ENCODE measurements at places on chromosomes 6 and 20. TPM values are rescaled to one million over a fixed set of nuclear protein-coding genes. Genes with fewer than 3 reads are reported as not detected.

DNA sequence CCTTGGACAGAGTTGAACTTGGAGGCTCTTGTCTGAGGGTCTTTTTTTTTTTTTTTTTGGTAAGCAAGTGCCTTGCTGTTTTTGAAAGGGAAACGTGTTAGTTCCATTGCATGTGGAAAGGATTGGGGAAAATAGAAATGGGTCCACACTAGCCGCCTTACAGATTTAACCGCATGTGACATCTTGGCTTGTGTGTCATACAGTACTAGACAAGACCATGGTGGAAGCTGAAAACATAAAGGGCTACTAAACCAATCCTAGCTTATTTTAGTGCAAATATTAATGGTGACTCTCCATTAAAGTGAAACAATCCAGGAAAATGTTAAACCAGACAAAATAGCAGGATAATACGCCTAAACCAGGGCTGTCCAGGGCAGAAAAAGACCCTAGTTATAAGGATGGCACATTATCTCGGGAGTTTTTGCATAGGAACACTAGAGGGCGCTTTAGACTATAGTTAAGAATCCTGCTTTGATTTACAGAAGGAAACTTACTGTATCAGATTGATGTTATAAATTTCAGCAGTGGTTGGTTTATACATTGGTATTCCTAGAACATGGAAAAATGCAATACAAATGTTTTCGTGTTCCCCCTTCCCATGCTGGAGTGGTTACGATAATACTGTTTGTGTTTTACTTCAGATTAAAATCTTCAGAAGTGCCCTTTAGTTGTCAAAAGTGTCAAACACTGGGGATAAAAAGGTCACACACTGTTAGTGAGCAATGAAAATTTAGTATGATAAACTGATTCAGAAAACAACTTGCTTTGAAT, 59.8 kb upstream of the DEK start:
- peak; percentile 42 for DNase-seq

DNA sequence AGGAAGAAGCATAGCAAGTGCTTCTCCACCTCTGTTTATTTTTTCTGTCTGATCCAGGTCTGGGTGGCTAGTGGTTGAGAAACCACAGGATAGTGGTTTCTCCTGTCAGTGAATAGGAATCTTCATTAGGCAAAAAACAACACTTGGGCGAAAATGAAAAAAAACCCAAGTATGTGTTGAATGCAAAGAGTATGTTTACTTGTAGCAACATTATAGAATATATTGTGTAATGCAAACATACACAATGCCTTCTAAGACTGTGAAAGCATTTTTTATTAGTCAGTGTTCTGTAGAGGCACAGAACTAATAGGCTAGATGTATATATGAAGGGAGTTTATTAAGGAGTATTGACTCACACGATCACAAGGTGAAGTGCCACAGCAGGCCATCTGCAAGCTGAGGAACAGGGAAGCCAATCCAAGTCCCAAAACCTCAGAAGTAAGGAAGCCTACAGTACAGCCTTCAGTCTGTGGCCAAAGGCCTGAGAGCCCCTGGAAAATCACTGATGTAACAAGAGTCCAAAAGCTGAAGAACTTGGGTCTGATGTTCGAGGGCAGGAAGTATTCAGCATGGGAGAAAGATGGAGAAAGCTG, 111.1 kb downstream of the UST start:
- peak; percentile 82 for DNase-seq

DNA sequence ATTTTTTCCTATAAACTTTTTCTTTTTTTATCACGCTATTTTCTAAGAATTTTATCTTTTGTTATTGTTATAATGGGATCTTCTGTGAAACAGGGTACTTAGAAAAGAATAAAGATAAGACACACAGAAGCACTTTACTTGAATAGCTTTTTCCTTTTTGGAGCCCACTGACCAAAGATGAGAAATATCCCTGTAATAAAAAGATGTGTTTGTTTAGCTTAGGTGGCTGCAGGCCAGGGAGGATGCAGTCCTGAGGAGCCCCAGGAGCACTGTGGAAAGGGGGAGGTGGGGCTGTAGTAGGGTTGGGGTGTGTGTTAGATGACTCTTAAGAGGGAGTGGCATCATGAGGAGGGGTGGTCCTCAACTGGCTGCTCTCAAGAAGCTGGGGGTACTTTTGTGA, 128.6 kb downstream of the ARID1B start:
- DNase-seq: no peak

DNA sequence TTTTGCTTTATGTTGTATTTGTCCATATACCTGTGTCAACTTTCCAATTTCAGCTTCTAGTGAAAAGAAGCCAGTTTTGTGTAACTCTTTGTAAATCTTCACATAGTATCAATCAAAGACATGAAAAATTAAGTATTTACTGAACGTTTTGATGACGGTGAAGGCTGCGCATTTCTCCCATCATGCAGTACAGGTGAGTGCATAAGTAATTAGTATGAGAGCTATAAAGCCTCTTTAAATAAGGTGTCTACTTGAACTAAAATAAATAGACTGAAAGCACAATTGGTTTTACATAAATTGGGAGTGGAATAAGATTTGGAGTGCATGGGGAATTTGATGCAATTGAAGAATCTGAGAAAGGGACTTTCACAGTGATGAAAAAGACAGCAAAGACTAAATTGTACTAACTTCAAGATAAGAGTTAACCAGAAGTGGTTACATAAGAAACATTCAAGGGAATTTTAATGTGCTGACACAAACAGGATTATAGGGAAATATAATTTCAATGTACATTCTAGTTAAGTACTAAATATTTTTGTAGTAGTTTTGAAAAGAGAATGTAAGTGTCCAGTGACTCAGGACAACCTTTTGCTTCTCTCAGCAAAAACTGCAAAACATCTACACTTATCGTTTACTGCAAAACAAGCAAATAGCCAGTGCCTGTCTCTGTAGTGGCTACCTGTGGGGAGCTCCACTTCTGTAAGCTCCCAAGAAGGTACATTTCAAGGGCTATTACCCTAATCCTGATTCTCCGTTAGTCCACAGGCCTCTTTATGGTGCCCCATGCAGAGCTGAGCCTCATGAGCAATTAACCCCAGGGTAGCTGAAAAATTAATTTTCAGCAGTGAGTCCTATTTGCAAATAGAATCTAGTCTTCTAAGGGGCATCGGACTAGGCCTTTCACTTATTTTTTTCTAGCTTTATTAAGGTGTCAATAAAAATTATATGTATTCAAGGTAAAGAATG, 13.0 kb downstream of the TENT5A start:
- no peak for DNase-seq

- DNase-seq: peak; percentile 91
Measured at GRCh38 chr6:90219209-90219985, 77.2 kb downstream of the BACH2 start.

DNA sequence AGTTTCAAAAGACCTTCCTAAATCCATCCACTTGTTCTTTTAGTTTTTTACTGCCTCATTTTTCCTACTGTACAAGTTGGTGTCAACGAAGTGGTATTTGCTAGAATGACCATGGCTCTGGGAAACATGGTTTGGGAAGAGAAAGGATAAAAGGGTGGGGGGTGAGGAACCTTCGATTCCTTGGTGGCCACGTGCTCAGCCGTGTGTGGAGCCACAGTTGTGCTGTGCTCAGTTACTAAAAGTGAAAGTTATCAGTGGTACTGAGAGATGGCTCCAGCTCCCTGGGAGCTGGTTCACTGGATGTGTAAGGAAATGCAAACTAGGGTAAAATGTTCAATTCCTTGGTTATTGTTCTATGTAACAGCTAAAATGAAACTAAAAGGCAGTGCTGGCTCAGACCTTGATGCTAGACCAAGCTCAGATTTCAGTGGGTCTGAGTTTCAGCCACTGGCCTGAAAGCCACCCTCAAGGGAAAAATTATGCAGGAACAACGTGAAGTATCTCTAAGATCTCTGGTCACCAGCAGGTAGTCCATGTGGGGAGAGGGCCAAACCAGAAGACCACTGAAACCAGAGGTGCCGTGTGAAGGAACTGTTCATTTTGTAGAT, 7.4 kb upstream of the SLC22A2 start:
- DNase-seq: peak; percentile 49

- DNase-seq: peak; percentile 79
Measured at GRCh38 chr6:56868687-56869086, 86.2 kb upstream of the BEND6 start.

DNA sequence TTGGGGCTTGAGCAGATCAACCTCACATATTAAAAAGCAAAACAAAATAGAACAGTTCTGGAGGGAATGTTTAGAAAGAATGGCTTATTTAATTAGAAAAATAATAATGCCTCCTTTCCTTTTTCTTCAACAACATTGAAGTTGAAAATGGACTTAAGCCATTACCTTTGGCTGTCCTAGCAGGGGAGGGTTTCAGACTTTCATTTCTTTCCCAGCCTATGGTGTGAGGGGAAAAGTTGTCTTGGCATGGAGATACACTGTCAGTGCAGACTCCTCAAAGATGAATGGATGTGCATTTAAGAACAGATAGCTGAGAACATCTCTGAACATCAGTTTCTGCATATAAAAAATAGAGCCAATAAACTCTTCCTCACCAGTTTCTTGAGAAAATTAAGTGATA, 169.5 kb downstream of the PAX1 start:
- no peak for DNase-seq

DNA sequence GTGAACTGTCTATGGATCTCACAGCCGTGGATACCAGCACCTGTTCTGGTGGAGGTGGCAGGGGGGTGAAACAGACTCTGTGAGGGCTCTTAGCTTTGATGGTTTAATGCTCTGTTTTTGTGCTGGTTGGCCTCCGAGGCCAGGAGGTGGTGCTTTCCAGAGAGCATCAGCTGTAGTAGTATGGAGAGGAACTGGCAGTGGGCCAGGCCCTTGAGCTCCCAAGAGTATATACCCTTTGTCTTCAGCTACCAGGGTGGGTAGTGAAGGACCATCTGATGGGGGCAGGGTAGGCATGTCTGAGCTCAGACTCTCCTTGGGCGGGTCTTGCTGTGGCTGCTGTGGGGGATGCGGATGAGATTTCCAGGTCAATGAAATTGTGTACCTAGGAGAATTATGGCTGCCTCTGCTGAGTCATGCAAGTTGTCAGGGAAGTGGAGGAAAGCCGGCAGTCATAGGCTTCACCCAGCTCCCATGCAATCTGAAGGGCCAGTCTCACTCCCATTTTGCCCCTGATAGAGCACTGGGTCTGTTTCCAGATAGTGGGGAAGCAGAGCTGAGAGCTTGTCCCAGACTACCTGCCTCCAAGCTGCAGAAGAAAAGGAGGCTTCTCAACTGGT, 102.7 kb upstream of the AHI1 start:
- DNase-seq: no peak

DNA sequence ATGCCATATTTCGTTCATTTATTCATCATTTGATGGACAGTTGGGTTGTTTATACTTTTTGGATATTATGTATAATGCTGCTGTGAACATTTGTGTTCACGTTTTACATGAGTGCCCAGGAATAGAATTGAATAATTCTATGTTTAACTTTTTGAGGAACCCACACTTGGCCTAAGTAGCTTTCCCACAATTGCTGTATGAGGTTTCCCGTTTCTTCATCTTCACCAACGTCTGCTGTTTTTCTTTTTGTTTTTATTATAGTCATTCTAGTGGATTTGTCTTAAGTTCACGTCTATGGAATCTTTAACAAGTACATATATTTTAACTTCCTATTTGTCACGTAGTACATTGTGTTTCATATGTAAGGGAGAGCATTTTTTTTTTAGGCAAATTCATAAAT, 110.3 kb downstream of the JARID2 start:
- DNase-seq: no peak

DNA sequence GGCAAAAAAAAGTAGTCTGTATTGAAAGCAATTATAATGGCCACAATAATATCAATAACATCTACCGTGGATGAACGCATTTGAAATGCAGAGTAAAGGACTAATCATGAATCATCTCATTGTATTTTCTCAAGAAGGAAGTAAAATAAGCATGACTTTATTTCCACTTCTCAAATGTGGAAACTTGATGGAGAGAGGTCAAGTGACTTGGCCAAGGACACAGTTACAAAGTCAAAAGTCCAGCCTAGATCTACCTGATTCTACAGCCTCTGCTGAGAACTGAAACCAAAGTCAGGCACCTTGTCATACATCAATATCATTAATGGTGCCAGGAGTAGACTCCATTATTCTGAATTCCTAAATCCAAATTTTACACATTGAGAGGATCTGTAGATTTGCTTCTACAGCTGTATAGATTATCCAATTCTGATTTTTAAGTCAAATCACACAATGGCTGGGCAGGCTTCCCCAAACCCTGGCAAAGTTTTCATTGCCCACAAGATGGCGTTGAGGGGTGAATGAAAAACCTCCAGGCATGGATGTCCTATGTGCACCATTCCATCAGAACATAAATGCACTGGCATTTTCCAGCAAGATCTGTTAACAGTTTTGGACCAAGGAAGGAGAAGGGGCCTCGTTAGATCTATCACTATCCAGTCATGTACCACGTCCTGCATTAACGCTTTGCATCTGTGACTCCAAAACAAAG, 423.1 kb downstream of the MAFB start:
- peak; percentile 66 for DNase-seq

DNA sequence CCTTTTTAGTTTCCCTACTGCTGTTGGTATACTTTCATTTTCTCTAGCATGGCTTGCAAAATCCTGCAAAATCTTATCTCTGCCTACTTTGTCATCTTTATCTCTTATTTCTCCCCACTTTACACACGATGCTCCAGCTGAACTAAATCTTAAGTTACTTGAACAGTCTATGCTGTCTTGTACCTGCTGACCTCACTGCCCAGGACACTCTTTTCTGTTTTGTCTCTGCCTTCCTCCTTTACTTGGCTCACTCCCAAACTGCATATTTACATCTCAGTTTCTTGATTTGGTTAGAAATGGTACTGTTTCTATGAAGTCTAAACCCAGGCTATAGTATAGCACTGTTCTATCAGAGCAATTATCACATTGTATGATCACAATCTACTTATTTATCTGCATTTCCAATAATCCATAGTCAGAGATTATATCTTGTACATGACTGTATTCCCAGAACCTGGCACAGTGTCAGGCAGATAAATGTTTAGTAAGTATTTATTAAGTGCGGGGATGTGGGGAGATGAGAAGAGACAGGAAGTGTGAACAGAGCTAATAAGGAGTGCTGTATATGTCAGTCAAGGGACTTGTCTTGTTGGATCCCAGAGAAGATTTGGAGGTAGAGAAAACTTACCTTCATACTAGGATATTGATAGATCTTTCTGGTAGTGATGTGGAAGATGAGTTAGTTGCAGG, 57.6 kb downstream of the ADGRG6 start:
- DNase-seq: no peak

- no peak for DNase-seq
Measured at GRCh38 chr6:11270030-11271027, 37.9 kb upstream of the NEDD9 start.

DNA sequence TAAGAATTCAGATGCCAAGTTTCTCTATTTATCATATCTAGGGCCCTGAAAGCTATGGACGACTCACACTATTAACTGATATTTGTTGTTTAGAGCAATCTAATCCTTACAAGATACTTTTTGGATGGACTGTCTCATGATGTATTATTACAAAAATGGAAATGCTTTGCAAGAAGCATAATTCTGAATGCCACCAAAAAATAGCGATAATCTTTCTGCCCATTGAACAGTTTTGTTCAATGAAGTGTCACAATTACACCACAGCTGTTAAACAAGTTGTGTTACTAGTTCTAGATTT, 460.4 kb upstream of the JARID2 start:
- no peak for DNase-seq

GRCh38 chr6:48388044-48388443, 277.0 kb upstream of the PTCHD4 start:
- DNase-seq: no peak

The TOX2 gene
- 24.7 TPM for total RNA-seq

The GLP1R gene
- total RNA-seq: not detected

The JAG1 gene
- total RNA-seq: 3.0 TPM

The GRIK2 gene
- 0.88 TPM for total RNA-seq

The LPA gene
- total RNA-seq: not detected

The SLC22A16 gene
- not detected for total RNA-seq

The TUBB2A gene
- 265 TPM for total RNA-seq

The HLA-DMA gene
- total RNA-seq: 10.1 TPM

The ZBTB24 gene
- total RNA-seq: 7.9 TPM

The MAP1LC3A gene
- total RNA-seq: 55.0 TPM
